Activated CD8-positive, alpha-beta T cell treated with anti-CD3 and anti-CD28 coated beads, Interleukin-2, amount 10 ng/mL, durations not matched to agents 7 days and 5 days (primary cell): ENCODE measurements at places on chromosomes 7 and 10. TPM values are rescaled to one million over a fixed set of nuclear protein-coding genes. Genes with fewer than 3 reads are reported as not detected.

MRLN gene
- total RNA-seq = not detected

ETV1 gene
- total RNA-seq = not detected

DTX2 gene
- total RNA-seq = 28.0 TPM

HERC4 gene
- 50.1 TPM for total RNA-seq

CARD11 gene
- 178 TPM for total RNA-seq

CABCOCO1 gene
- not detected for total RNA-seq

PTPRZ1 gene
- total RNA-seq = not detected

LBX1 gene
- not detected for total RNA-seq

PRKCQ gene
- 60.9 TPM for total RNA-seq

SEMA3D gene
- not detected for total RNA-seq

HMX2 gene
- total RNA-seq = not detected

EEPD1 gene
- 2.6 TPM for total RNA-seq

ALOX5 gene
- 9.9 TPM for total RNA-seq

SORBS1 gene
- 0.47 TPM for total RNA-seq

PRPS1L1 gene
- not detected for total RNA-seq

FFAR4 gene
- not detected for total RNA-seq

C10orf62 gene
- not detected for total RNA-seq

CAMK2B gene
- not detected for total RNA-seq

CUTC gene
- total RNA-seq = 25.8 TPM
